Stomach (tissue), 19 donors: ENCODE measurements at places on chromosomes 12 and 14. TPM values are rescaled to one million over a fixed set of nuclear protein-coding genes. Genes with fewer than 3 reads are reported as not detected.

DNA sequence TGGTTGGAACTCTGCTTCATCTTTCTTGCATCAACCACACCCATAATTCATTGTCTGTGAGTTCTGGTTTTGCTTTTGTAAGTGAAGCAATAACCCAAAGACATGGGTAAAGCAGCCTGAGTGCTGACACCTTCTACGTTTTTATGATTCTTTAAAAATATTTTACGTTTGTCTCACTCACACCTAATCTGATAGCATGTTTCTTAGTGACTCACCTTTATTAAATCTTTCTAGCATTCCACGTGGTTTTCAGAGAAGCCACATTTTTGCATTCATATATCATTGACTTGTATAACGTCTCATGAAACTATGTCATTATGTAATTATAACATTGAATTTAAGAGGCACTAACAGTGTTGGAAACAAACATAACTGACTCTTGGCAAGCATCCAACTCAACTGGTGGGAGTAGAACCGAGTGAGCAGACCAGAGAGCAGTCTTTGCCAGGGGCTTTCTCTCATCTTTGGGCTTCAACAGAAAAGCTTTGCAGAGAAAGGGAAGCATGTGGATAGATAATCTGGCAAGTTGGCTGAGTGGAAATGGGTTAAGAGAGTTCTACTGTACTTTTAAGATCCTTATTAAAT lies 118.8 kb downstream of the TPH2 start:
- peak; percentile 47 for DNase-seq

ORAI1 gene
- 2.3 TPM for total RNA-seq

MGST1 gene
- total RNA-seq: 171 TPM

- no peak for DNase-seq
Measured at GRCh38 chr14:54278087-54278486, 118.7 kb upstream of the CDKN3 start.

DNA sequence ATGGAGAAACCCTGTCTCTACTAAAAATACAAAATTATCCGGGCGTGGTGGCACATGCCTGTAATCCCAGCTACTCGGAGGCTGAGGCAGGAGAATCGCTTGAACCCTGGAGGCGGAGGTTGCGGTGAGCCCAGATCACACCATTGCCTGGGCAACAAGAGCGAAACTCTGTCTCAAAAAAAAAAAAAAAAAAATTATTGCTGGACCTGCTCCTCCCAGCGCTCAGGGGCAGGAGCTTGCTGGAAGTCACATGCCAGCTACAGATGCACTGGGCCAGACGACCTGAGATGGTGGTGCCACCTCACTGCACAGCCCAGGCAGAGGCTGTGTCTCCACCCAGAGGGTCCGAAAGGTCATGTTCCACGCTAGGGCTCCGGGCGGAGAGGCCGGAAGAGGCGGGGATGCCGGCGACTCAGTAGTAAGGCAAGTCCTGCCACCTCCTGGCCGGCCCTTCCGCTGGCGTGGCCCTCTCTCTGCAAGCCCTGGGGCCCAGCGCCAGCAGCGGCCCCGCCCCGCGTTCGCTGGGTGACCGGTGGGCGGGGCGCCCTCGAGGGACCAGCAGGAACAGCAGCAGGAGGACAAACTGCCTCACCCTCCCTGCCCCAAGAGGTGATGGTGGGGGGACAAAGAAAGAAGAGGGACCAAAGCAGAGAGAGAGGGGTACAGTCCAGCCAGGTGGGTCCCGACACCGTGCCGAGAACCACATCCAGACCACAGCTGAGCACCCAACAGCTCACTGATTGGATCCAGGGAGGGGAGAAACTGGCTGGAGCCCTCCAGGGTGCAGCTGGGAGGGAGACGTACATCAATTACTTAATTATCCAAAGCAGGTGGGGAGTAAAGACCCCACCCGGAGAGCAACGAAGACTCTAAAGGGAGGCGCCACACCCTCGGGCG lies 3.6 kb upstream of the RHOF start:
- DNase-seq: peak; percentile 95

GRCh38 chr14:82449926-82450468 lies 916.3 kb upstream of the SEL1L start:
- no peak for DNase-seq

CD163 gene
- total RNA-seq: 62.2 TPM

DNA sequence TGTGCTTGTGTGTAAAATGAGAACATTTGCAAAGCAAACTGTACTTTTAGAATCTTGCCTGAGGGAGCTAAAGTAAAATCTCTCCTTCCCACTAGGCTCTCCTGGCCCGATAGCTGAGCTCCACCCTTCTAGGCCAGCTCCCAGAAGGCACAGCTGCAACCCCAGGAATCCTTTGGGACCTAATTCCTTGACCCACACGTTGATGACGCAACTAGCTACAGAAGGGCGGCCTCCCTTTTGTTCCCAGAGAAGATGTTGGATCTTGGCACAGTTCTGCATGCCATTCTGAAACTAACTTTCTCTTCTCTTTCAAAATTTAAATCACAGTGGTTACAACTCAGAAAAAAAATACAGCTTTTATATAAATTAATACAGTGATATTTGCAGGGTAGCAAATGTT lies 268.1 kb downstream of the EGLN3 start:
- peak; percentile 26 for DNase-seq

- DNase-seq: no peak
Measured at GRCh38 chr12:83136411-83136810, 449.7 kb downstream of the TMTC2 start.

GRCh38 chr12:72717036-72717435 lies 444.9 kb downstream of the TRHDE start:
- DNase-seq: no peak

KRT73 gene
- not detected for total RNA-seq
